Right forelimb (tissue), 1 donor: ENCODE measurements at places on chromosomes 7 and 10.

DNA sequence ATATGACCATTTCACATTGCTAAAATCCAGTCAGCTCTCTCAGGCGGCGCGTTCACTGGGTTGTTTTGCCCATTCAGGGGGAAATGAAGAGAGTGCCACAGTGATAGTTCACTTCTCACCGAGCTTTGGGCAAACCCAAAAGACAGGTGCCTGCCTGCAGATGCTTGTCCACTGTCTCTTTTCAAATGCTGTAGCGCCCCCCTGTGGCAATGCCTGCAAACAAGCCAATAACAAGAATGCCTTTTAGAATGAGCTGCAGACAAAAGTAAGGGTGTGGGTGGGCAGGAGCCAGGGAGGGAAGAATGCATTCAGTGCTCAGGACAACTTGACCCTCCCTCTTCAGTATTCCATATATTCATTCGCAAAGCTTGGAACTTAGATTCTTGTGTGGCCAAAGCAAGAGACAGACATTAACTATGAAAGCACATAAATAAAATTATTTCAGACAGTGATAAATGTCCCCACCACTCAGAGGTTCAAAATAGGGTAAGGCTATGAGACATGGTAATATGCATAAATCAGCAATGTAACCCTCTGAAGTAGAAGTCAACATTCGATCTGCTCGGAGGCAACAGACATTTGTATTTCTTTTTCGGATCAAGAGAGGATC is 86.9 kb downstream of the JAZF1 start:
- DNase-seq, result peak; percentile 84

- no peak for DNase-seq
Measured at GRCh38 chr10:49187950-49188761, at the start of gene TMEM273. TSS of gene TMEM273 (minus strand) at chr10:49188391. CDS start at chr10:49188336, 55 bp downstream.

DNA sequence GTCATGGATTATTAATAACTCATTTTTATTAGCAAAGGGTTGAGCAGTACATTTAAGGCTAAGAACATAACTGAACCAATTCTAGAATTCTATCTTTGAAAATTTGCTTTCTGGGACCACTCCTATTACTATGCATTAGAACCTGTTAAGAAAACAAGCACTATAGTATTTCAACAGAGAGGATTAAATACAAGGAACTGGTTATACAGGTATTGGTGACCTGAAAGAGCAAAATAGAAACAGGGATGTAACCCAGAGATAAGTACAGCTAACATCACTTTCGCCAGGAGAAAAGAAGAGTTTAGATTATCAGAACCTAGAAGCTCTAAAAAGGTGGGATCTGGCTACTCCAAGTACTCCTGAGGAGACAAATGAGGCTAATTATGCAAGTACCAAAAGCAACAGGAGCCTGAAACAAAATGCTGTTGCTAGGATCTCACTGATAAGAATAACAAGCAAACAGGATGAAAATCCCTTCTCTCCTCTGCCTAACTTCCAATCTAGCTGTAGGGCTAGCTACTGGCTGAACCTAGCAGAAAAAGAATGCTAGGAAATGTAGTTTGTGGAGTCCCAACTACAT is 32.1 kb upstream of the ELAPOR2 start:
- no peak for DNase-seq

- DNase-seq, result no peak
Measured at GRCh38 chr10:69383558-69383957, 33.2 kb downstream of the TACR2 start.

DNA sequence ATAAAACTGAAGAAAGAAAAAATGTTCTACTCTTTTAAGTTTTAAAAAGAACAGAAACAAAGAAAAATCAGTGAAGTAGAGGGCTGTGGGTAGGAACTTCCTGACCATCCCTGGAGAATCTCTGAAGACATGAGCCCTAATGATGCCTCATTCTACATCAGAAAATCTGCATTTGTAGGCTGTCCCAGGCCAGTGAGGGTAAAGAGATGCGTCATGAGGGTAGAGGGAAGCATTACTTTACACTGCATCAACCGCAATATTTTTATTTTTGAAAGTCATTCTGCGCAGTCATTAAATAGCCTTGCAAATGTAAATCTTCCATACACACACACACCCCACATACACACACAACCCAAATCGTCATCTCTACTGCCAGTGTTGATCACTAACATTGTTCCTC is 82.1 kb upstream of the CABCOCO1 start:
- no peak for DNase-seq

- DNase-seq, result no peak
Measured at GRCh38 chr7:94450044-94450697, 55.5 kb downstream of the COL1A2 start.

DNA sequence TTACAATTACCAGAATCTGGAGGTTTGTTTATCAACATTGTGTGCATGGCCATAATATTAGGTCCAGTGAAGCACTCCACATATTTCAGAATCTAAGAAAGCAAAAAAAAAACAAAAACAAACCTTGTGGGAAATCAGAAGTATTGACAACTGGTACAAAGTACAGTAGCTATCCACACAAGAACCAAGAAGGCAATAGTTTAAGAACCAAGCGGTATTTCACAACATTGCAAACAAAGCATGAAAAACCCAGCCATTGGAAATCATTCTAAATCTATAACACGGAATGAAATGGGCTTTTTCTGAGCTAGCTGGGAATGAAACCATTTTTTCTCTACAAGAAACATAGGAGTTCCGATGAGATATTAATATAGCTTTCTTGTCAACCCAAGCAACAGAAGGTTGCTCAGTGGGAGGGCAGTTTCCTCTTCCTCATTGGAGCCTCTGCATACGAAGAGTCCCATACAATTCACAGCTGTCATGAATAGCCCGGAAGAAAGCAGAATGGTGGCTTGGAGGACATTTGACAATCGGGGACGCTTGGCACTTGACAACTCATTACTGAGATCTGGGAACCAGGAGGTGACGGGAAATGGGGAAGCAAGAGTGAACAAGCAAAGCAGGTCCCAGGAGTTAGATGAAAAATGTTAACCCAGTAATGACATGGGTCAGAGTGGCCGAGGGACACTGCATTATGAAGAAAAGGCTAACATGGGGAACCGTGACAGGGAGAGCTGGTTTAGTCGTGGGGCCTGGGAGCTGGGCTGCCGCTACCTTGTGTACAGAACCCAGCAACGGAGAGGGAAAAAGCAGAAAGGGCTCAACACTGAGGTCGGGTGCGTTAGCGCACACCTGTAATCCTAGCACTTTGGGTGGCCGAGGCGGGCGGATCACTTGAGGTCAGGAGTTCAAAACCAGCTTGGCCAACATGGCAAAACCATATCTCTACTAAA is 7.8 kb downstream of the PHYH start:
- no peak for DNase-seq

- no peak for DNase-seq
Measured at GRCh38 chr10:86085686-86086085, 280.9 kb downstream of the GRID1 start.

DNA sequence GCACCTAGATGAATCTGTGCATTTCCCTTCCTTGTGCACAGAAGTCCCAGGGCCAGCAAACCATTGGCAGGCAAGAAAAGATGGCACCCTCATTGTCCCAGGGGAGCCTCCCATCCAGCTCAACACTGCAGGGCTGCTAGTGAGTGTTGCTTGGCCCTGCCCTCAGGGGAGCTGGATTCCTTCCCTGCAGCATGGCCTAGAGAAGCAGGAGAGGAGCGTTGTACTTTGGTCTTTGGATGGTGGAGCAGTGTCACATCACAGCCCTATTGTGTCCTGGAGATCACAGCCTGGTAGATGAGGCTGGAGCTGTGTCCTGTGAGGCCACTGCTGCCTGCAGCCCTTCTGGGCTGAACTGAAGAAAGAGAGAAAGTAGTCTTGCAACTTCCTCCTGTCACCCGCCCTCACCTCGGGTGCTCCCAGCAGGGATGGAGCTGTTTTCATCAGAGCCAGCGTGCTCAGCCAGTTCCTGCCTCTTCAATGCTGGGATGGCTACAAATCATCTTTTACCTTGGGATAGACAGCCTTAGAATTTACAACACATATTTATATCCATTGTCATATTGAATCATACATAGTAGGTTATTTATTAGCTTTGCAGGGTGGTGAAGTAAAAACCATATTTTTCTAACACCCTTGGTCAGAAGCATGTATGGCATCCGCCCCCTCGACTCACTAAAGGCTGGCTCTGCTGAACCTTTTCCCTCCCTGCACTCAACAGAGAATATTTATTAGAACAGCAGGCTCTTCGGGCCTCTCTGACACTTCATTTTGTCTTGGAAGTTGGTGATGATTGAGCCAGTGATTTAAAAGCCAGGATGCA is 43.1 kb upstream of the FAM180A start:
- DNase-seq, result no peak

DNA sequence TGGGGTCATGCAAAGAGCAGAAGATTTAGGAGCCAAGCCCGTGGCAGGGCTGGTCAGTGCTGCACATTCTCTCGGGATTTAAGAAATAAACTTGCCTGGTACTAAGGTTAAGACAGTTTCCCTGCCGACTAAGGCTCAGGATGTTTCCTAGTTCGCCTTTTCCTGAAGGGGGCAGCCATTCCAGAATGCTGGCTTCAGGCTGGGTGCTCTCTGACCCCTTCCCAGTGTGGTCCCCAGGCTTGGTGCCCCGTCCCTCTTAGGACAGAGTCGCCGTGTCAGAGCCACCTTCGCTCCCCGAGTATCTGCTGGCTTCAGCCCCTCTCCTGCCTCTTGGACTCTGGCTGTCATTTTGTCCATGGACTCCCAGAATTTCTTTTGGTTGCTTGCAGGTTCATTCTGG is 117.2 kb downstream of the ELFN1 start:
- DNase-seq, result no peak

GRCh38 chr10:86899670-86900276 is 57.6 kb downstream of the MMRN2 start:
- peak; percentile 65 for DNase-seq

DNA sequence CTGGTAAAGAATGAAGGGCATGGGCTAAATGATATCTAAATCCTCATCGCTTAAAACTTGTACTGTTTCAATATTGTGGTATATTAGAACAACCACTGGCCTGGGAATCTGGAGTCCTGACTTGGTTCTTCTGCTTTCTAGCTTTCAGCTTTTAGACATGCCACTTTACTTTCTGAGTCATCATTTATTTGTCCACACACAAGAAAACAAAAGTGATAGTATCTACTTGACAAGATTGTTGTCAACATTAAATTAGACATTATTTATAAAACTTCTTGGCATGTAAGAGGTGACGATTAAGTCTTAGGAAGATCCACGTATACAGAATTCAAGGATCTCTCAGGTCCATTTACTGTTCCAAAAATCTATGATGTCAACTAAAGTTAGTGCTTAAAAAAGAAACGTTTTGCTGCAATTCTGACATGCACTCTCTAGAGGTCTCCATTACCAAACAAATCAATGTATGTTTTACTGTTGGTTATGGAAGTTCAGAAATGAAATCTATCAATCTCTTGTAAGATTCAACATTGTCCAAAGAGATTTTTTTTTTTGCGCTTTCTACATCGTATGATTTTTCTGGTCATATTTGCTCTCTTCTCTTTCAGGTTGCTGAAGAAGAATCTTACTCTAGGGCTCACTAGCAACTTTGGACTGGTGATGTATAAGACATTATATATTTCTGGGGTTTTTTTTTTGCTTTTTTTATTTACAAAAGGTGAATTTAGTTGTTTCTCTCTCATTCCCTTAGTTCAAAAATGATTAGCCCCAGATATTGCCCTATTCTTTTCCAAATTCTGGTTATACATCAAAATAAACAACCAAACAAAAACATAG is 53.6 kb upstream of the DYNC1I1 start:
- no peak for DNase-seq

DNA sequence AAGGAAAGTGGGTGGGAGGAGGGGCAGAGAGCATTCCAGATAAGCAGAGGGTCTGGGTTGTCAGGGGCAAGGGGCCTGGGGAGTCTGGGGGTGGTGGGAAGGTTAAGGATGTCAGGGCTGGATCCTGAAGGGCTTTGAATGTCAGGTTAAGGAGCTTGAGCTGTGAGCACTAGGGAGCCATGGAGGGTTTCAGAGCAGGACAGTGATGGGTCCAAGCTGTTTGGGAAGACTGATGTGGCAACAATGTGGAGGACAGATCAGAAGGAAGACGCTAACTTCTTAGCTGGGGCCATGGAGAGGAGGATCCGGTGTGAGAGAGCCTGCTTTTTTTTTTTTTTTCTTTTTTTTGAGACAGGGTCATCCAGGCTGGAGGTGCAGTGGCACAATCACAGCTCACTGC is 13.9 kb upstream of the AQP1 start:
- no peak for DNase-seq

GRCh38 chr7:92586403-92586802 is 3.8 kb downstream of the FAM133B start:
- DNase-seq, result no peak

DNA sequence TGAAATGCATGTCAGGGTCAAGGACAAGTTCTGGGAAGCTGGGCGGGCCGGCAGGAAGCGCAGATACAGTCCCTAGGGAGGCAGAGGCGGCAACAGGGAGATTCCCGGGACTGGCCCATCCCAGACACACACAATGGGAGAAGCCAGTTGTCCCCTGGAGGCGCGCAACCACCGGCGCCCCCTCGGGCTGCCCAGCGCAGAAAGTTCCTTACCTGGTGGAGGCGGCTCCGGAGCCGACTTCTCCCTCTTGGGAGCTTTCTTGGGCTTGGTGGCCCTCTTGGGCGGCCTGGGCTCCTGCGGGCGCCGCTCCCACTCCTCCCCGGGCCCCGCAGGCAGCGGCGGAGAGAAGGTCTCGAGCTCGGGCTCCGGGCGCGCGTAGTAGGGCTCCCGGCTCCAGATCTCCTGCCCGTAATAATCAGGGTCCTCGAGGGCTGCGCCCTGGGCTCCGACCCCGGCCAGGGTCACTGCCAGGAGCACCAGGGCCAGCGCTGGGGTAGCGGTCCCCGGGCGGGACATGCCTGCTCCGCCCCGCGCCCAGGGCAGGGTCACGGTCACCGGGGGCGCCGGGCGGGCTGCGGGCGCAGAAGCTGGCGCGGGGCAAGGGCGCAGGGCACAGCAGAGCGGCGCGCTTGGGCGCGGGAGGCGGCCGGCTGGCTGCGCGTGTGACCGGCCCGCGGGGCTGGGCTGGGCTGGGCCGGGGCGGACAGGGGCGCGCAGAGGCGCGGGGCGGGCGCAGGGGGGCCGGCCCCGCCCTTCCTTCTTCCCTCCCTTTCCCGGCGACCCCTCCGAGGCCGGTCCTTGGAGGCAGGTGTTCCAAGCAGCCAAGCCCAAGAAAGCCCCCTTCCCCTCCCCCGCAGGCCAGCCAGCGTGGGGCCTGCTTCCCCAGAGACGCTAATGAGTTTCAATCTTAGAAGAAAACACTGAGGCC is at the start of gene CPXM2:
Gene CPXM2, minus strand, starts transcription at position 664 of the 928 bp plus-strand sequence. Its CDS starts 148 bp downstream, at position 516.
- no peak for DNase-seq

GRCh38 chr7:159136846-159137245 is 7.8 kb downstream of the VIPR2 start:
- DNase-seq, result peak; percentile 16

GRCh38 chr10:57706576-57707299 is 561.0 kb downstream of the IPMK start:
- DNase-seq, result no peak

- peak; percentile 81 for DNase-seq
Measured at GRCh38 chr10:97542169-97543024, 30.2 kb upstream of the ANKRD2 start.

- DNase-seq, result no peak
Measured at GRCh38 chr7:17103984-17104383, 194.5 kb upstream of the AHR start.

- DNase-seq, result no peak
Measured at GRCh38 chr7:26858241-26858715, 6.1 kb downstream of the SKAP2 start.

- no peak for DNase-seq
Measured at GRCh38 chr10:80447436-80448190, 6.5 kb upstream of the TSPAN14 start.
